ENCODE measurements at places on chromosomes 5 and 9. TPM values are rescaled to one million over a fixed set of nuclear protein-coding genes. Genes with fewer than 3 reads are reported as not detected.

- DNase-seq: no peak
Observed at GRCh38 chr5:72418271-72418670, 88.9 kb downstream of the ZNF366 start.

GRCh38 chr9:38137342-38137741 lies 68.3 kb upstream of the SHB start:
- DNase-seq: no peak

DNA sequence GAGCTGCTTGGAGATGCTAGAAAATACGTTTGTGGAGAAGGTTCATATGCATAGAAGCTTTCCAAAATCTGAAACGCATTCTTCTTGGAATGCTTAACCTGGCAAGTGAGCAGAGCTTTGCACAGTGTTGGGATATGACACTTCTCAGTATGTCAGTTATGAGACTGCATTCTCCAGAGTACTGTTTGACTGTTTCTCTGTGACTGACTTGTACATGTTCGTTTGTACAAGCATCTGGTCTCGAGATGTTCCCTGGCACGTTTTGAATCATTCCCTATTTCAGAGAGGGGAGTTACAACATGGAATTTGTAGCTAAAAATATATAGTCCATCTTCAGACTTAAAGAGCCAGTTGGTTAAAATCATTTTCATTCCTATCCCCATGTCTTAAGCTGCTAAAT lies 272.4 kb downstream of the ARRDC3 start:
- DNase-seq: no peak

DNA sequence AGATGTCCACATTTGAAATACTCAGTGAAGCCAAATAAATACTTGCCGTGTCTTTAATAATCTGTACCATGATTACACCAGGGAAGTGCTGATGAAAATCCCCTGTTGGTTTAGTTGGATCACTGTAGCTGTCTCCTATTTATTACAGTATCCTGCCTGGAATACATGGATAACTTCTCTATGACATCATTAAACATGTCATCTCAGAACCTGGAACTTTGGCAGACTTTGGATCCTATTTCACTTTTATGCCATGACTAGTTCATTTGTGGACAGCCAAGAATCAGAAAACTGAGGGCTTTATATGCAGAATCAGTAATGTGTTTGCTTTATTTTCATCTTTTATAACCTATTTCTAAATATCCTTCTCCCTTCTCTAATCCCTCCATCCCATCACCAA lies at the start of gene TXNDC8:
Gene TXNDC8, minus strand, starts transcription at position 137 of the 400 bp plus-strand sequence.
- no peak for DNase-seq

DNA sequence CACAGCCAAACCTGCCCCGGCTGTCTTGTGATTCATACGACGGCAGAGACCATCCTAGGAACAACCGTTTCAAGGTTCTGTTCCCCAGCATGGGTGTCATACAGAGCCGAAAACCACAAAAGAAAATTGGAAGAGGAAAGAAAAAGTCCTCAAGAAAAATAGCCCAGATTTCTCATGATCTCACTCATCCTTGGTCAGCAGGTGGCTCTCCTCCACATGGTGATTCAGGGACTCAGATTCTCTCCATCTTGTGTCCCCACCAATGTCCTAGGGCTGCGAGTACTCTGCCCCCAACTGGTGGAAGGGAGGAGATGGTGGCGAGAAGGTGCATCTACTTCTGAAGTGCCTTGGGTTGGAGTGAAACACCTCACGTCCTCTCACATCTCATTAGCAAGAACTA lies 25.6 kb downstream of the PDZD2 start:
- no peak for DNase-seq

- no peak for DNase-seq
Observed at GRCh38 chr9:112434487-112434886, 52.1 kb upstream of the KIAA1958 start.

GRCh38 chr5:13316176-13316575 lies 628.3 kb downstream of the DNAH5 start:
- no peak for DNase-seq

- peak; percentile 82 for DNase-seq
Observed at GRCh38 chr5:136199408-136199807, 6.4 kb upstream of the SMIM32 start.

DNA sequence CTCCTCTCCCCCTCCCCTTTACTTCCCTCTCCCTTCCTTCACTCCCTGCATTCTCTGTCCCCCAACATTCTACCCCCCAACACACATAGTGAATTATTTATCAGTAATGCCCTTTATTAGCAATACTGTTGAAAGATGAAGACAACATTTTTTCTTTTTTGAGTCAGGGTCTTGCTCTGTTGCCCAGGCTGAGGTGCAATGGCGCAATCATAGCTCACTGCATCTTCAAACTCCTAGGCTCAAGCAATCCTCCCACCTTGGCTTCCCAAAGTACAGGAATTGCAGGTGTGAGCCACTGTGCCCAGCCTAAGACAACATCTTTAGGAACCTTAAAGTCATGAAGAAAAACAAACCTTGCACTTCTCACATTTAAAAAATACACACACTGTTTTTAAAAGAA lies 130.6 kb downstream of the ZNF462 start:
- no peak for DNase-seq

DNA sequence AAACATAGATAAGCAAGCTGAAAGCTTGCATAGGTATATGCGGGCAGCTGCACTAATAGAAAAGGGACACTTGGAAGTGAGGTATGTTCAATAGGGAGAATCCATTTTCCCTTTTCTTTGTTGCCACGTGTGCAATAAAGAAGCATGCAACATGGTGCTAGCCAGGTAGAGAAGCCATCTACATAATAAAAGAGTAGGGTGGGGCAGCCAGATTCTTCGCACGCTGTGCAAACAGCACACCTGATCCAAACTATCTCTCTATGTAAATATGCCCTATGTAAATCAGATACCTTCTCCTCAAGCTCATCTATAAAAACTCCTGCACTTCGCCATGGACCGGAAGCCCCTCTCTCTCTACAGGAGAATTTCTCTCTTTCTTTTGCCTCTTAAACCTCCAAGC lies 91.9 kb upstream of the C9orf72 start:
- no peak for DNase-seq

GRCh38 chr5:160792732-160793529 lies 59.1 kb downstream of the ATP10B start:
- no peak for DNase-seq

DNA sequence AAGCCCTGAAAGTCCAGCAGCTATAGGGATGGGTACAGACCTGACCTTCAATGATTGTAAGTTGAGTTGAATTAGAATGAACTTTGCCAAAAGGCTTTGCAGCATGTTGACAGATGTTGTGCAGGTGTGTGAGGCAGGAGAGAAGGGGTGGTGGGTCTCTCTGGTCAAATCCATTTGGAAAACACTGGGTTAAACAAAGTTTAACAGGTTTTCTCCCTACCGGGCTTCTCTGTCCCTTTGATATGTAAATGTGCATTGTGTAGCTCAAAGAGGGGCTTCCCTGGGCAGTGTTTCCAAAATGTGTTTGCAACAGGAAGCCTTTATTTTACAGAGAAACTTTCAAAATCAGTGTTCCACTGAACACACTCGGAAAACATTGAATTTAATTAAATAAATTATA lies 72.1 kb upstream of the BRINP1 start:
- DNase-seq: no peak

DNA sequence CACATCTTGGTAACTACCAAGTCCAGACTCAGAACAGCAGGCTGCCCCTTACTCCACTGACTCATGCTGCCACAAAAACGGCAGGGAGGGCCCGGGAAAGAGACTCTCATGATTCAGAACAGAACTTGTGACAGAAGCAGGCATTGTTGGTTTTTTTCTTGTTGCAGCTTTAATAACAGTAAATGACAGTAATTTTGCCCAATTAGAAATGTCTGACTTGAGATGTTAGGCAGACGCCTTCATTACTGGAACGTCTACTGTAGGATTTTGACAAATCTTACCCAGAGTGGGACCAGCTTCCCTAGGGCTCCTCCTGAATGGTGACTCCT lies 77.9 kb downstream of the SEMA5A start:
- DNase-seq: no peak

DNA sequence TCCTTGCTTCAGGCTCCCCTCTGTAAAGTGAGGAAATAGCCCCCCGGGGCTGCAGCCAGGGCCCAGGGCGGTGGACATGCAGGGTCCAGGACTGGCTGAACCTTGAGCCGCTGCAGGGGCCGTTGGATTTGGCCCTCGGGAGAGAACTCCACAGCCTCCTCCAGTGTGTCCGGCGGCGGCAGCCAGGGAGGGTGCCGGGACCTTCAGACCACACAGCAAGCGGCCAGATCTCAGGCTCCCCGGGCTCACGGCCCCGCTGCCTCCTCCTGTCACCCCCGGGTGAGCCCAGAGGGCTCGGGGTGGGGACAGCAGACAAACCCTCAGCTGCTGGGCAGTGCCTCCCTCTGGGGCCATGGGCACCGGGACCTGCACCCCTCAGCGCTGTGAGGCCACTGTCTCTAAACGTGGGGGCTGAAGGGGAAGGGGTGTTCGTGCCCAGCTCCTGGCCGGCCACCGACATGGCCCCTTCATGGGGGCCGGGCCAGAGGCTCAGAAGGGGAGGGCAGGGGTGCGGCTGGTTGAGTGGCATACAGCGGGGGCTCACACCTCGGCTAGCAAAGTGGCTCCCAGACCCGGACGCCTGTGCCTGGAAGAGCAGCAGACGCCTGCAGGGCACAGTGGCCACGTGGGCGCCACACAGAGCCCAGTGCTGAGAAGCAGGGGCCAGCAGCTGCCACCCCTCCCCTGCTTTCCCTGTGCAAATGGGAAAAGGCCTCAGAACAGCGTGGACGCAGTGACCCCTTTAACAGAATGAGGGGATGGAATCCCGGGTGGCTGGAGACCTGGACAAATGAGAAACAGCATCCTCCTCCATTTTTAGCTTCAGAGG lies 19.7 kb downstream of the SLC9A3 start:
- DNase-seq: no peak

DNA sequence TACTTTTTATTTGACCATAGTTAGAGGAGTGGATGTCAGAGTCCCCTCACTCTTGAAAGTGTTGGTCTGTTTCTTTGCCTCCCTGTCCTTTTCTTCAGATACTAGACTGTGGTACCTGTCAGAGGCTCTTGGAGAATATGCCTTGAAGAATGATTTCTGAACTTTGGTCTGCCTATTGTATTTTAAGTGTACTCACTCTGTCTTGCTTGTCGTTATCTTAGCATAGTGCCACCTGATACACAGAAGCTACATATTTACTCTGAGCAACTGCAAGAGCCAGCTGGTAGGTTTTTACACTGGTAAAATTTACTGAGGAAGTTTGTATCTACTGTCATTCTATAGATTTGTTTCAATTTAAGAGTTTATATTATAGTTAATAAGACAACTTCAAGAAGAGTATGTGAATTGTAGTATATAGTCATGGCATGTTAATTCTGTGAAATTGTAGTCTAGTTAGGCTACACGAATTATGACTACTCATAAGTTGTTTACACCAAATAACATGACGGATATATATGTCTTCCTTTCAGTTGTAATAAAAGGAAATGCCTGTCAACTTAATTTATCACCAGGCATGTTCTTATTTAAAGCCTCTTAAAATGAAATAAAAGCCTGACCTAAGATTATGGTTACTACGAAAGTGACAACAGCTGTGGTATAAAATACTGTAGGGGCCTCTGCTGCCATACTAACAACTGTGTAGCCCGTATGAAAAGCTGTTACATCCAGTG lies 201.7 kb downstream of the KDM4C start:
- DNase-seq: no peak

DNA sequence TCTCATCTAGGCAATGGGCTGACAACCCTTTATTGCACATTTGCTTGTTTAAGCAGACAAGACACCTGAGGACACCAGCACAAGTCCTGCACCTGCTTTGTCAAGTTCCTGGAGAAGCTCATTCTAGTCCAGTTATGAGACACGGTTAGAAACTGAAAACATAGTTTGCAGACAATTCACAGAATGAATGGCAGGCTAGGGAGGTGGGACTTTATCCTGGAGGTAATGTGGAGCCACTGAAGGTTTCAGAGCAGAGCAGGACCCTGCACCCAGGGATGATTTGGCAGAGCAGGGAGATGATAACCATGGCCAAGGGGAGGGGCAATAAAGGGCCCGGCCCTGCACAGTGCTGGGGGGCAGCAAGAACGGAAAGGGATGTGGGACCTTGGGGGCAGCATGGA lies 50.7 kb upstream of the SLC25A51 start:
- DNase-seq: no peak

DNA sequence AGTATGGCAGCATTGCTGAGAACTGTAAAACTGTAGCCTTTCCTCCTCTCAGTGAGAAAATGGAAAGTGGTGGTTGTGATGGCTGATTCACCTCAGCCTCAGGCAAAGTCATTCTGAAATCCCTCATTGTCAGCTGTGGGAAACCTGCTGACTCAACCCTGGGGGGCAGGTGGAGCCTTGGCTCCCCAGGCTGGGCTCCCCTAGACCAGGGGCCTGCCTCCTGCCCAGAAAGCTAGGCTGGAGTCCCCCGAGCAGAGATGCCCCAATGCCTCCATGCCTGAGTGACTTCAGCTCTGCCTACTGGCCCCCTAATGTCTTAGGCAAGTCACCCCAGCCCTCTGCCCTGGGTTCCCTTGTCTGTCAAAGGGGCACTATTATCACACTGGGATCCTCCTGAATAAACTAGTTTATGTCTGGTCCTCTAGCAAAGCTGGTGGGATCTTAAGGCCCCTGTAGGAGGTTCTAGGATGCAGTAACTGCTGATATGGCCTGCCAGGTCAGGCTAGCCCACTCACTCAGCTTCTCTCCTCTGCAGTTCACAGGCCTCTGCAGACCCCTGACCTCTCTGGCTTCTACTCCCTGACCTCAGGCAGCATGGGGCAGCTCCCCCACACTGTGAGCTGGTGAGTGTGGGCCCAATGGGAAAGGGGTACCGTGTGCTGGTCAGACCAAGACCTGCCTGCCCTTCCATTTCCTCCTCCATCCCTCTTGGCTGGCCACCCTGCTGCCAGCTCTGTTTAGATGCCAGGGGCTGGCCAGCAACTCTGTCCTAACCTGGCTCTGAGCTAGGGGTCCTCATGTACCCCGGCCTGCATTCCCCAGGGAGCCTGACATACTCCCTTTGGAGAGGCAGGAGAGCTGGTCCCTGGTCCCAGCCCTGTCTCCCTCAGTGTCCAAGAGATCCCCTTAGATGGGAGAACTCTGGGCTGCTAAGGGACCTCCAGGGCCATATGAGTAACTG lies 24.2 kb downstream of the TCF7 start:
- peak; percentile 51 for DNase-seq

GRCh38 chr5:67240846-67241245 lies 44.2 kb upstream of the CD180 start:
- DNase-seq: no peak

IFNA21 gene
- not detected for total RNA-seq

PCDHB15 gene
- total RNA-seq: 3.4 TPM

KIAA0825 gene
- 3.8 TPM for total RNA-seq

SPINK6 gene
- not detected for total RNA-seq

MSMP gene
- total RNA-seq: not detected

PPP2R2B gene
- 0.29 TPM for total RNA-seq

SSBP2 gene
- 29.0 TPM for total RNA-seq

PCDHB12 gene
- total RNA-seq: 3.3 TPM

SLC34A3 gene
- not detected for total RNA-seq

CARTPT gene
- not detected for total RNA-seq

SLC25A2 gene
- total RNA-seq: 0.61 TPM

FASTKD3 gene
- 8.3 TPM for total RNA-seq

All from mesenteric fat pad (tissue), 1 donor.